Lung microvascular endothelial cell (primary cell): ENCODE measurements at places on chromosomes 7 and 10. TPM values are rescaled to one million over a fixed set of nuclear protein-coding genes. Genes with fewer than 3 reads are reported as not detected.

- DNase-seq = no peak
These were observed 59.8 kb downstream of the BAMBI start for GRCh38 chr10:28737096-28737495.

GRCh38 chr7:70758646-70759045 lies 373.3 kb upstream of the GALNT17 start:
- DNase-seq = no peak

GRCh38 chr10:100014071-100014762 lies 4.5 kb upstream of the DNMBP start:
- no peak for DNase-seq

DNA sequence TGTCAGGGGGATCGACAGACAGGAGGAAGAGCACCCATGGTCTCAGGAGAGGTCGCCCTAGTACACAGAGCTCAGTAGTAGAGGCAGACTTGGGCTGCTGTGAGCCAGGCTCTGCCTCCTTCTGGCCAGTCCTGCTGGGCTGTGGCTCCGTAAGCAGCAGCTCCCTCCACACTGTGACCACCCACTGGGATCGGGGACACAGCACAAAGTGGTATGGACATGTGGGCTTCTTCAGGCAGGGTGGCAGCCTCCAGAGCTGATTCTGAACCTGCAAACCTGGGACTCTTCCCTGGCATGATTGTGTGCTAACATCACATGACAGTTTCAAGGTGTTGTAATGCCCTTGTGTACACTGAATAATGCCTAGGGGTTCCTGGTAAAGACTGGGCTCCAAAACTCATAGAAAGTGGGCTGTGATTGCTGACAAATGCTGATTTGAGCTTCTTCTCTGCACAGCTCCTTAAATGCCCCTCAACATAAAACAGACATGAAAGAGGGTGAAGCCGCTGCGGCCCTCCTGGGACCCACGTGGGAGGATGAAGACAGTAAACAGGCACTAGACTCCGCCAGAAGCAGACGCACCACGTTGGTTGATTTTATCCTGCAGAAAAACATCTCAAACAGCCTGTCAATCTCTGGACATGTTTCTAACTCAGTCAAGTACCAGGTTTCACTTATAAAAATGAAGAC lies 76.7 kb downstream of the GPR26 start:
- no peak for DNase-seq

DNA sequence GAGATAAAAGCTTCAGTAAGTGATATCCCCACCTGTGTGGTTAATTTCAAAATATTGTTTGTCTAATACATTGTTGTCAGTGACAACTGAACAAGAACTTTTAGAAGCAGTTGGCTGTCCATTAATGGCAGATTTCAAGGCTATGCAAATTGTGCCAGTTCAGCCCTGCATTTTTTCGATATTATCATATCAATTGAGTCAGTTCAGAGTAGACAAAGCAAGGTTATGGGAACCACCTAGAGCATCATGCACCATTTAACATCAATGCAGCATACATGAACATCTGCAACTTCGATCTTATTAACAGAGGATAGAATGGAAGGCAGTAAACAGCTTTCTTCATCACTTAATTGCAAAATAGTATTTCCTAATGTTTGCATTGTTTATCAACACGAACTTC lies 180.7 kb upstream of the KAT6B start:
- no peak for DNase-seq

DNA sequence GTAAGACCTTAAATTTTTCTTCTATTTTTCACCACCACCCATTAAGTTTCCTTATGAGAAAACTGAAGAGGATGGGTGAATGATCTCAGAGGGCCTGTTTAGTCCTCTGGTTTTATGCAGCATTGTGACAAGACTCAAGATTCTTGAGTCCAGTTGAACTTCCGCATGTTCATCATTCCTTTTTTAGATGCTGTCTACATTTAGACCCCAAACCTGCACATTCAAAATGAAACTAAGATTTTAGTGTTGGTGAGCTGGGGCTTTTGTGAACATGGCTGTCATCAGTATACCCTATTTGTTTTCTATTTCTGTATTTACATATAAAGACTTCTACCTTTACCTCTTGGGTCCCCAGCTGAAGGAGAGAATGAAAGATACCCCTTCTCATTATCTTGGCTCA lies 31.1 kb downstream of the NET1 start:
- DNase-seq = no peak

GRCh38 chr7:22386206-22386858 lies 29.4 kb upstream of the RAPGEF5 start:
- no peak for DNase-seq

DNA sequence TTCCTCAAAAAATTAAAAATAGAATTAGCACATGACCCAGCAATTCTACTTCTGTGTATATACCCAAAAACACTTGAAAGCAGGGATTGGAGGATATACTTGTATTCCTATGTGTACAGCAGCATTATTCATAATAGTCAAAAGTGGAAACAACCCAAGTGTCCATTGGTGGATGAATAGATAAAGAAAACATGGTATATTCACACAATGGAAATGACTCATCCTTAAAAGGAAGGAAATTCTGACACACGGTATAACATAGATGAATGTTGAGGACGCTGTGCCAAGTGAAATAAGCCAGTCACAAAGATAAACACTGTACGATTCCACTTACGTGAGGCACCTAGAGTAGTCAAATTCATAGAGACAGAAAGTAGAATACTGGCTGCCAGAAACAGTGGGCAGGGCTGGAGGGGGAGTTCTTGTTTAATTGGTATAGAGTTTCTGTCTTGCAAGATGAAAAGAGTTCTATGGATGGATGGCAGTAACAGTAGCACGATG lies 26.6 kb upstream of the KAT6B start:
- peak; percentile 96 for DNase-seq

The MSMB gene
- total RNA-seq = not detected in 2 replicates

- DNase-seq = peak; percentile 28
These were observed 9.0 kb upstream of the TAS2R3 start for GRCh38 chr7:141754939-141755338.

GRCh38 chr7:106056513-106057203 lies 55.5 kb downstream of the SYPL1 start:
- peak; percentile 89 for DNase-seq

DNA sequence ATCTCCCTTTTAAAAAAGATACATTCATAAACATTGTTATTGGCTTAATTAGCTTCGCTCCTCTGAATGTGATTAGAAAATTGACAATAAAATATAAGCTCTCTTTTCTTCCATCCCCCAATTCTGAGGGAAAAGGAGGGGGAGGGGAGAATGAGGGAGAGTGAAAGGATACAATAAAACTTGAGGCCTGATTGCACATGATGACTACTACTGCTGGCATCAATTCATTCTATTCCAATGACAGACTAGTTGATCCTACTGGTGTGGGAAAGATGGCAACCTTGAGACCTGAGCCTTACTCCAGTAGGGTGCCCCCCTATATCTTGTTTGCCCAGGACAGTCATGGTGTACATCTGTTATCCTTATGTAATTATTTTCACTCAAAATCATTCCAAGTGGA lies 4.5 kb upstream of the IQUB start:
- no peak for DNase-seq

- DNase-seq = no peak
These were observed 81.0 kb upstream of the PRSS58 start for GRCh38 chr7:142338633-142339501.

- DNase-seq = no peak
These were observed 139.9 kb upstream of the COBL start for GRCh38 chr7:51456431-51457060.

DNA sequence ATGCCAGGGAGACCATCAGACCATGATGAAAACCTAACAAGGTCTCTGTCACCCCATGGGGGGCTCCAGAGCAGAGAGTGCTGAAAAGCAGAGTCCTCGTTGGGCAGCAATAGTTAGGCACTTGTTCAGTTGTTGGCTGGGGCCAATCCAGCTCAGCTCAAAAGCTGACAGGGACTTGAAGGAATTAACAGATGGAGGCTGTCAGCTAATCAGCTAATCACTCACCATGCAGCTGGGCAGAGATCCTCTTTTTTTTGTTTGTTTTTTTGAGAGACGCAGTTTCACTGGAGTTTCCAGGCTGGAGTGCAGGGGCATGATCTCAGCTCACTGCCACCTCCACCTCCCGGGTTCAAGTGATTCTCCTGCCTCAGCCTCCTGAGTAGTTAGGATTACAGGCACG lies 18.1 kb downstream of the CEP55 start:
- no peak for DNase-seq

The ZNF273 gene
- 4.1 and 13.7 TPM in 2 replicates for total RNA-seq

DNA sequence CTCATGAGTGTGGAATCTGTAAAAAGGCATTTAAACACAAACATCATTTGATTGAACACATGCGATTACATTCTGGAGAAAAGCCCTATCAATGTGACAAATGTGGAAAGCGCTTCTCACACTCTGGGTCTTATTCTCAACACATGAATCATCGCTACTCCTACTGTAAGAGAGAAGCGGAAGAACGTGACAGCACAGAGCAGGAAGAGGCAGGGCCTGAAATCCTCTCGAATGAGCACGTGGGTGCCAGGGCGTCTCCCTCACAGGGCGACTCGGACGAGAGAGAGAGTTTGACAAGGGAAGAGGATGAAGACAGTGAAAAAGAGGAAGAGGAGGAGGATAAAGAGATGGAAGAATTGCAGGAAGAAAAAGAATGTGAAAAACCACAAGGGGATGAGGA lies 207.7 kb downstream of the ZEB1 start:
- DNase-seq = peak; percentile 56

DNA sequence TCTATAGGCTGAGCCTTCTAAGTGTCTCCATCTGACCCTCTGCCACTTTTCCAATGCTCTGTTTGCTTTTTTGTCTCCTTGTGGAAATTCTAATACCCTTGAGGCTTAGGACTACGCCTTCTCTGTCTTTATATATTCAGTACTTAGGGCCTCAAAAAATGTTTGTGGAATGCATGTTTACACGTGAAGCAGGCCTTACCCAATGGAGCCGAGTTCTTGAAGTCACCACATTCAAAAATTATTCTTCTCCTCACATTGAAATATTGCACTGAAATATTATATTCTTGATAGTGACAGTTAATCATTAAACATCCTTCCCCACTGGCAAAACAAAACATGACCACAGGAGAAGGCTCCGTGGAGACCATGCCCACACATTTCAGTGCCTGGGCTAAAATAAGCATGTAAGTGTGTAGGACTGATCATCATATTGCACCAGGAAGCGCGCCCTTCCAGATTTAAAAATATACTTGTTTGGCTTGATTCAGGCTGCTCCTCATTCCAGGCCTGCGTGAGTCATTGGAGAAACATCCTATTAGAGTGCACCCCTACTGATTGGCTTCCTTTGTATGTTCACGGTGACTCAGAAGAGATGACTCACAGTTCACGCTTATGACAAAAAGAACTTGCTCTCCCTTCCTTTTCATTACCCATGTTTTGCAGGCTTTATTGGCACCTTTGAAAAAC lies 307.4 kb upstream of the AOAH start:
- DNase-seq = peak; percentile 99

GRCh38 chr10:116654816-116655215 lies 34.1 kb downstream of the PNLIPRP2 start:
- no peak for DNase-seq

DNA sequence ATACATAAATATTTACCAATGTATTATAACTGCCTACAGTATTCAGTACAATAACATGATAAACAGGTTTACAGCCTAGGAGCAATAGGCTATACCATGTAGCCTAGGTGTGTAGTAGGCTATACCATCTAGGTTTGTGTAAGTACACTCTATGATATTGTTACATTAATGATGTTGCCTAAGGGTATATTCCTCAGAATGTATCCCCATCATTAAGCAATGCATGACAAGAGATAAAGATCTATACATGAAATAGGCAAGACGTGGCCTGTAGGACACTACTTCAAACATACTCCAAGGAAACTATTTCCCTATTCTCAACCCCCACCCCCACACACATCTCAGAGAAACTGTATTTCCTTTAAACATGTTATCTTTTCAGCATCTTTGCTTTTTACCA lies 15.3 kb upstream of the ADAM22 start:
- no peak for DNase-seq

DNA sequence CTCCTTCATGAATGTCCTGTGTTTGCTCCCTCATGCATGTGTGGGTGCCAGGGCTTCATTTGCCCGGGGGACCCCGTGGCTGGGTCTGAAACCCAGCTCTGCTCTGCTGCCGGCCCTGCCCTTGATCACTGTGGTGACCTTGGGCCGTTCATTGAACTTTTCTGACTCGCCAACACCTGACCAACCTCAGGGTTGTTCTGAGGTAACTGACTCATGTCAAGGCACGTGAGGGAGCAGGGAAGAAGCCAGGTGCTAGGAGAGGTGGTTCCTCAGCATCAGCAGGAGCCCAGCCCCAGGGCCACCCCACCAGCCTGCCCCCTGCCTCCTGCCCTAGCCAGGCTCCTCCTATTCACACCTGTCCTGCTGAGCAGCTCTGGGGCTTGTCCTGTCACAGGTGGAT lies 47.9 kb downstream of the TBATA start:
- DNase-seq = no peak

GRCh38 chr7:36966039-36966438 lies 241.7 kb upstream of the AOAH start:
- DNase-seq = peak; percentile 48
